ENCODE measurements at places on chromosomes 6 and 20.
A peak's percentile ranks its signal among the peaks of the same experiment; 100 is the strongest.

DNA sequence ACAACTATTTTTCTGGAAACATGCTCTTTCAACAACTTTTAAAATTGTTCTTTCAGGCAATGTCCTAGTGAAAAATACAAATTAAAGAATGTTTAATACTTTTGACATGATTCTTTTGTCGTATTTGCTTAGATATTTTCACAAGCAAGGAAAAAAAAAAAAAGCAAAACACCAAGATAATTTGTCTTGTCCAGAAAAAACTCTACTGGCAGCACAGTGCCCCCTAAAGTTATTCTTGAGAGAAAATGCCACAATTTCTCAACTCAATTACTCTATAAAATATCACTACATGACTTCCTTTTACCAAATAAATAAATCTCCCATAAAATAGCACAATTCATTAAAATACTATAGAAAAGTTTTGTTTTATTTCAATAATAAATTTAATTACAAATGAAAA, 652.5 kb upstream of the EPHA7 start:
- DNase-seq, result no peak

DNA sequence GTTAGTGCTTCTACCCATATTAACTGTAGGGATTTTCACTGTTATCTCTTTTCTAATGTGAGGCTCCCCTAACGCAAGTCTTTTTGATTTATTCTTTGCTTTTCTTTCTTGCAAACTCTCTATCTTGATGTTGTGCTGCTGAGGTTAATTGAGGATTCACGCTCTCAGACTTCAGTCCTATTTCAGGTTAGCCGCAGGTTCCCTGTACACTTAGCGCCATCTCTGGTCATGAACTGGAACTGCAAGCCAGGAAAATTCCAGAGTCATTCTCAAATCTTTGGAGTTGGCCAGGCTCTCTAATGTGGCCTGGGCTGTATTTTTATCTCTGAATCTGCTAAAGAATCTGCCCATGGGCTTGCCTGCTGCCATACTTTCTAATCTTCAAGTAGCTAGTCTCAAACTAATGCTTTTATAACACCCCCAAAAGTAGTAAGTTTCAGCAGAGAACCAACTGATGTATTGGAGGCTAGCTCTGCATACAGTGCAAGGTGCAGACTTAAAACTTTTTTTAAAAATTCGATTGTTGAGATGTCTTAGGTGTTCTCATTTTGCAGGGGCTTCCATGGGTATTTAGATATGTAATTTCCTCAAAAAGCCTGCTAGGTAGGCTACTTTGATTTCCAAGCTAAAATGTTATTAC, 91.1 kb upstream of the OPRM1 start:
- DNase-seq, result no peak

- no peak for DNase-seq
Measured at GRCh38 chr6:120965814-120966213, 368.5 kb downstream of the TBC1D32 start.

GRCh38 chr20:41046716-41047115, 18.1 kb downstream of the TOP1 start:
- no peak for DNase-seq

DNA sequence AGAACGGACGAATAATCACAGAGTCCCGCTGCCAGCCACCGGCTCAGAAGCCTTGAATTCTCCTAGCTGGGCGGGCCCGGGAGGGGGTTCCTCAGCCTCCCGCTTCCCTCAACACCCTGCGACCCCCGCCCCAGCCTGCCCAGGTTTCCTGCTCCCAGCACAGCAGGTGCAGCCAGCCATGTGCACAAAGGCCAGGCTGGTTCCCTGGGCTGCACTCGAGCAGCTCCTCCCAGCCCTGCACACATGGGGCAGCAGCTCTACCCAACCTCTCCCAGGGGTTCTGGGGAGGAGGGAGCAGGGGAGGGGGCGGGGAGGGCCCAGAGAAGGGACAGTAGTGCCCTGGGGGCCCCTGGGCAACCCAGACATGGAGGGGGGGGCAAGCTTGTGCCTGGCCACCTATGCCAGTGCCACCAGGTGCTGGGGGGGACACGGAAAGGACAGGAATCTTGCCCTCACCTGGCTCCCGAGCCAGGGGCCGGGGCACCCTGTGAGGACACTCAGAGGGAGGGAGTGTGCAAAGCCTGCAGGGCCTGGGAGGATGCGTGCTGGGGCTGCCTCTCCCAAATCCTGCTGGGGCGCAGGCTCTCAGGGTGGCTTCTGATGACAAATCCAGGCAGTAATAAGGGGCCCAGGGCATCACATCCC, 1.2 kb upstream of the NTSR1 start:
- DNase-seq, result no peak

GRCh38 chr6:14174226-14174625, 56.7 kb downstream of the CD83 start:
- DNase-seq, result no peak

- DNase-seq, result no peak
Measured at GRCh38 chr6:149393002-149393679, 6.9 kb upstream of the SUMO4 start.

- no peak for DNase-seq
Measured at GRCh38 chr6:296151-297122, 4.2 kb downstream of the DUSP22 start.

GRCh38 chr6:144564202-144564601, 279.1 kb downstream of the UTRN start:
- DNase-seq, result no peak

- DNase-seq, result no peak
Measured at GRCh38 chr6:40685862-40686261, 98.7 kb upstream of the LRFN2 start.

DNA sequence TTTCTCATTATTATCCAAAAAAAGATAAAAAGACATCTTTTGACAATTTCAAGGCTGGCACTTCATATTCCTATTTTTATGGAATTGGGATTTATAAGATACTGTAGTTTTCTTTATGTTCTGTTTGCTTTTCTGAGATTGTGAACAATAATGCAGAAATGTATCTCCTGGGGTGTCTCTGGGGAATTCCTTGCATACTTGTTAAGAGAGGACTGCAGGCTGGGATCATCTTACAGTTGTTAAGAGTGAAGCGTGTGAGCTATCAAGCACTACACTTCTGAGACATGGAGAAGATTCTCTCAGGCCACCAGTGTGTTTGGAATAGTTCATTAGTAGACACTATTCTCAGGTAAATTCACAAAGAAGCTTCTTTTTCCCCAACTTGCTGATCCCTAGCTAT, 963.3 kb upstream of the GJE1 start:
- no peak for DNase-seq

DNA sequence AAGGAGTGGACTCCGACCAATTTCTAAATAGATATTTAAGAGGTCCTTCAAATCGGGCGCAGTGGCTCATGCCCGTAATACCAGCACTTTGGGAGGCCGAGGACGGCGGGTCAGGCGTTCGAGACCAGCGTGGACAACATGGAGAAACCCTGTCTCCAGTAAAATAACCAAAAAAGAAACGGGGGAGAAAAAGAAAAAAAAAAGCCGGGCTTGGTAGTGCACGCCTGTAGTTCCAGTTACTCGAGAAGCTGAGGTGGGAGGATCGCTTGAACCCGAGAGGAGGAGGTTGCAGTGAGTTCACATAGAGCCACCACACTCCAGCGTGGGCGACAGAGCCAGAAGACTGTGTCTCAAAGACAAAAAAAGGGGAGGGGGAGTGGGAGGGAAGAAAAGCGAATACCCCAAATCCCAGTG, 53.3 kb upstream of the HFE start:
- DNase-seq, result no peak

- no peak for DNase-seq
Measured at GRCh38 chr20:6012179-6012578, 41.7 kb downstream of the LRRN4 start.

DNA sequence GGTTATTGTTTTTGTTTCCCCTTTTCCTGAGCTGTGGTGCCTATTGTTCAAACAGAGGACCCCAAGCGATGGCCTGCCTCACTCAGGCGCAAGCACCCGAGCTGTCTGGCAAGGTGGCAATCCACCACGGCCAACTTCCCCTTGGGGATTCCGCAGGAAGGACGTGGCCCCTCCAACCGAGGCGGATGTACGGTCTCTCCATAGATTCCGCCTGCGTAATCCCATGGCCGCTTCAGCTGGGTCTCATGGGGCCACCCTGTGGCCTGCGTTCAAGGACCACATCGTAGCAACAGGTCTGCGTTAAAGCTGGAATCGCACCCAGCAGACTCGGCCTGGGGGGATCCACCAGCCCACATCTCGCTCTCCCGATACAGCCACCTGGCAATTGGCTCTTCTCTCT, 79.9 kb downstream of the CEBPB start:
- DNase-seq, result no peak

DNA sequence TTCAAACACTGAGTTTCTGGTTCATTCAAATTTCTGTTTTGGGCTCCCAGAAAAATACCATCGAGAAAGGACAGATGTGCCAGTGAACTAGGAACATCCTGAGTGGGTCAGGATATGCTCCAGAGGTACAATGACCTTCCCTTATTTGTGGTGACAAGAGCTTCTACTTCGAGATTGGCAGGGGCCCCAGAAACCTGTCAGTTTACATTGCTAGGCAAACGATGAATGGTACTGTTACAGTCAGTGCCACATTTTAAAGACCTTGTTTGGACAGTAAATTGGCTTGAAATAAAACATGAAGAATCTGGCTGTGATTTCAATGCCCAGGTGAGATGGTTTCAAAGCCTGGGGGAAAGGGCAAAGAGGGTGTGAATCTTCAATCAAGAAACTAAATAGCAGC, 454.5 kb upstream of the ID4 start:
- peak; percentile 32 for DNase-seq

DNA sequence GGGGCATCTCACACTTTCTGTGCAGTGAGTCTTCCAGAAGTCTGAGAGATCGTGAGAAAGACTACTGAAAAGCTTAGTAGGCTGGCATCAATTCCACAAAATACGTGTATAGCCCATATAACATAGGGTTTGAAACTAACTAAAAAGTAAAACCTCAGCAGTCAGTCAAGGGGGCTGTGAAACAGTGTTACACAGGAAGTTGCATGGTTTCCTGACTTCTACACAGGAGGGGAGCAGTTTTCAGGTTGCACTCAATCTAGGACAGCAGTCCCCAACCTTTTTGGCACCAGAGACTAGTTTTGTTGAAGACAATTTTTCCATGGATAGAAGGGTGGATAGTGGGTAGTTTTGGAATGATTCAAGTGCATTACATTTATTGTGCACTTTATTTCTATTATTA, 4.7 kb upstream of the LY86 start:
- DNase-seq, result no peak

- no peak for DNase-seq
Measured at GRCh38 chr6:101226677-101227135, 166.8 kb upstream of the GRIK2 start.

DNA sequence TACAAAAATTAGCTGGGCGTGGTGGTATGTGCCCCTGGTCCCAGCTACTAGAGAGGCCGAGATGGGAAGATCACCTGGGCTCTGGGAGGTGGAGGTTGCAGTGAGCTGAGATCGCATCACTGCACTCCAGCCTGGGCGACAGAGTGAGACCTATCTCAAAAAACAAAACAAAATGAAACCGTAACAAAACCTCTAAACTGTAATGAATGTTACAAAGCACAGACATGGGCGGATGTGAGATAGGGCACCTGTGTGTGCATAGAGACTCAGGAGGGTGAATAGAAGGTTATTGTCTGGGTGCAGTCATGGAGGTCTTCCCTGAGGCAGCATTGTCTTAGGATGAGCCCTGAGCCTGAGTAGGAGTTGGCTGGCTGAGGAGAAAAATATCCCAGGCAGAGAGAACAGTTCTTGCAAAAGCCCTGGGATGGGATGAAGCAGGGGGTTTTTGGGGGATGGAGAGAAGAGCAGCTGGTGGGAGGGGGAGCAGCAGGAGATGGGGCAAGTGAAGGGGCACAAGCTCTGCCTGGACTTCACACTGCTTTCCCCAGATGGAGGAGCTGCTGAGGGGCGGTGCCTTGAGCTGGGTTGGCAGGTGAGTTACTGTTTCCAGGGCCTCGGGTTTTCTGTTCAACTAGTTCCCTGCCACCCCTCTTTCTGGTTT, 5.2 kb downstream of the BCAS4 start:
- no peak for DNase-seq

GRCh38 chr6:126086560-126086959, 100.2 kb downstream of the TRMT11 start:
- no peak for DNase-seq

DNA sequence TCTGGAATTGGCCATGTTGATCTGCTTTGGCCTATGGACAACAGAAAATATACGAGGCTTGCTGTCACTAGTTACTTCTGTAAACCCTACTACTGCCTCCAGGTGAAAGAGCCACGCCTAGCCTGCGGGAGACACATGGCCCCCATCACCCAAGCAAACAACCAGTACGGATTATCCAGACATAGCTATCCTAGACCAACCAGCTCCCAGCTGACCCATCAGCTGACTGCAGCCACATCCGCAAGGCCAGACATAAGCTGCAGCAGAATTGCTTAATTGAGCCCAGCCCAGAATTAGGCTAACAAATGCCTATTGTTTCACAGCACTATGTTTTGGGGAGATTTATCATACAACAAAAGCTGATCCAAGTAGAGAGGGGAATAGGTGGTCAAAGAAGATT, 13.5 kb downstream of the REV3L start:
- no peak for DNase-seq

DNA sequence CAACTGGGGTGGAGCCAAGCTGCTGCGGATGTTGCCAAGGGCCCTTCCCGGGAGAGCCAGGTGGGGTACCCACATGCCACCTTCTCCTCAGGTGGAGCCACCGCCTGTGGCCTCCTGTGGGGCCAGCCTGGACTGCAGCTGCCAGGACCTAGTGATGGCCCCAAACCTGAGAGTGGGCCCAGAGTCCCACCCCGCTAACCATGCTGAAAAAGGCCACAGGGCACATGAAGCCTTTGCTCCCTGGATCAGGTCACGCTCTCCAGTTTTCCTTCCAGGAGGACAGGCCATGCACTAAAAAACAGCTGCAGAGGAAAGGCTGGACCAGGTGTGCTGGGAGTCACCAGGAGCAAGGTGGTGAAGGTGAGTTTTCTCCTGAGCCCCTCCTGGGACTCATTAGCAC, 73.9 kb upstream of the SLC22A16 start:
- DNase-seq, result no peak
